ENCODE measurements at places on chromosomes 6 and 20.

DNA sequence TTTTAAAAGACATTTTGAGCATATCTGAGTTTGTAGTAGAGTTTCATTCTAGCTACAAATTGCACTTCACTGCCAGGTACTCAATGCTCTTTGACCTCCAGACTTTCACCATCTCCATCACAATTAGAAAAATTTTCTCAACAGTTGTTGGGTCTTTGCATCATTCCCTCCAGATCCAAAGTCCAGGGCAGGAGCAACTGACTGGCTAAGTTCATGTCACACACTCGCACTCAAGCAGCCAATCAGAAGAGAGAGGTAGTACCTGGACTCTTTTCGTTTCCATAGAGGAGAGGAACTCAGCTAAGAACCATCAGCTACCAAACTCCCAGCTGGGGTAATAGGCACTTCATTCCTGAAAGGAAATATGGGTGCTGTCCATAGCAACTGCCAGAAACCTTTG, 9.0 kb downstream of the SPINT3 start:
- no peak for DNase-seq

DNA sequence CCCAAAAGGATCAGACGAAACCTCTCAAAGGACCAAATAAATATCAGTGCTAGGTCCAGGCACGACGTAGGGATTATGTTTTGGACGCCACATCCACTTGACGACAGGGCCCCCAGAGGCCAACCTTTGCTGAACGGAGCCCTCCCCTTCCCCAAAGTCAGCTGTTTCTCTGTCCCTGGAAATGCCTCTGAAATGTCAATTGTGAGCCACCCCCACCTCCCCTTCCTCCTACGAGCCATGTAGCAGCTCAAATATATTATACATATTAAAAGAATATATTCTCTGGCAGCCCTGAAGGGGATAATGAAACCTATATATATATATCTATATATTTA, 39.6 kb upstream of the BLCAP start:
- no peak for DNase-seq

DNA sequence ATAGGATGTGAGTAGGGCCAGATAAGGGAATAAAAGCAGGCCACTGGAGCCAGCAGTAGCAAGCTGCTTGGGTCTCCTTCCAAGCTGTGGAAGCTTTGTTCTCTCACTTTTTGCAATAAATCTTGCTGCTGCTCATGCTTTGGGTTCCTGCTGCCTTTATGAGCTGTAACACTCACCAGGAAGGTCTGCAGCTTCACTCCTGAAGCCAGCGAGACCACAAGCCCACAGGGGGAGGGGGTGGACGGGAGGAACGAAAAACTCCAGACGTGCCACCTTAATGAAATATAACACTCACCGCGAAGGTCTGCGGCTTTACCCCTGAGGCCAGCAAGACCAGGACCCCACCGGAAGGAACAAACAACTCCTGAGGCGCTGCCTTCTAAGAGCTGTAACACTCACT, 1324.4 kb upstream of the EYS start:
- DNase-seq: no peak

DNA sequence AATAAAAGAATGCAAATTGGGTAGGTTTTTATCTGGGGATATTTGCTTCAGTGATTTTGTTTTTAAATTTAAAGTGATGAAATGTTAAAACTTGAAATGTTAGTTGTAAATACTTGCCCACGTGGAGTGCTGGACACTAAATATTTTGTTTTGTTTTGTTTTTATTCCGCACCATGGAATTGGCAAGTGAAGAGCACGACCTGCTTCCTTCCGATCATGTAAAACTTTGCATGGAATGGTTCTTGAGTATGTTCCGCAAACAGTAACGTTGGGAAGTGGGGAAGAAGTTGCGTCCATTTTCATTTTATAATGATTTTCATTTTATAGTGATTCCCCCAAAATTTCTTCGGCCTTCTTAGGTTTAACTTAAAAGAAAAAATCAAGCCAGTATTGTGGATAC, 765 bp downstream of the IRAK1BP1 start:
- DNase-seq: no peak

GRCh38 chr6:36724514-36725390, 27.1 kb downstream of the RAB44 start:
- peak; percentile 62 for DNase-seq

GRCh38 chr6:95133578-95133977, 443.8 kb upstream of the MANEA start:
- DNase-seq: peak; percentile 24
